ENCODE measurements at places on chromosomes 11 and 22.

GRCh38 chr22:27680636-27681035, 120.9 kb downstream of the MN1 start:
- DNase-seq: no peak

GRCh38 chr11:92682136-92682535, 287.3 kb upstream of the MTNR1B start:
- DNase-seq: no peak

DNA sequence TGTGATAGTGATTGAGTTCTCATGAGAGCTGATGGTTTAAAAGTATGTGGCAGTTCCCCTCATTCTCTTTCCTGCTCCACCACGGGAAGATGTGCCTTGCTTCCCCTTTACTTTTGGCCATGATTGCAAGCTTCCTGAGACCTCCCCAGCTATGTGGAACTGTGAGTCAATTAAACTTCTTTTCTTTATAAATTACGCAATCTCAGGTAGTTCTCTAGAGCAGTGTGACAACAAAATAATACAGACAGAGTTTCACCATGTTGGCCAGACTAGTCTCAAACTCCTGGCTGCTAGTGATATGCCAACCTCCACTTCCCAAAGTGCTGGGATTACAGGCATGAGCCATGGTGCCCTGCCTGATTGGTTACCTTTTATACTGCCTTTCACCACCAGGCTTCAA, 755.2 kb downstream of the METTL15 start:
- DNase-seq: no peak

DNA sequence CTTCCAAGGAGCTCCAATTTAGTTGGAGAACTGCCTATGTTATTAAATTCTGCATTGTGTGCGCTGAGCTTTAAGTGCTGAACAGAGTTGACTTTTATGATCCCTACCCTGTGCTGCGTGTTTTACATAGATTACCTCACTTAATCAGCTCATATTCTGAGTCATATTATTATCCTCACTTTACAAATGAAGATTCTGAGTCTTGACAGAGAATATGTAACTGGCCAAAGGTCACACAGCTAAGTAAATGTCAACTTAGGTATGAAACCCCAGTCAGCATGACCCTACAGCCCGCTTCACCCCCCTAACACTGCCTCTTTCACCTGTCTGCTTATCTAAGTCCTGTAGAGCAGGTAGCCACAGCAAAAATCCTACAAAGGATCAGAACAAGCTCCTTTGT, 19.8 kb upstream of the TMPRSS5 start:
- no peak for DNase-seq

DNA sequence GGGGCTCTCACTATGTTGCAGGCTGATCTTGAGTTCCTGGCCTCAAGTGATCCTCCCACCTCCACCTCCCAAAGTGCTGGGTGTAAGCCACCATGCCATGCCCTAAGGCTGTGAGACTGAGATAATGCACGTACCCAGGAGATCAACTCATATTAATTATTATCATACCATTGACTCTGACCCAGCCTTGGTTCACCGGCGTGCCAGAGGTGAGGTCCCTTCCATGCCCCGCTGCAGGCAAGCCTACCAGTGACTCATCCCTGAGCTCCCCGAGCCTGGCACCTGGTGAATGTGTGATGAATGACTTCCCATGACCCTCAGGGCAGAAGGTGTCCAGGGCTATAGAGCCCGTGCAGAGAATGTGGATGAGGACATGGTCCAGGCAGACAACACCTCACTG, 12.1 kb downstream of the GAL3ST1 start:
- DNase-seq: no peak

GRCh38 chr11:23991165-23991539, 505.7 kb upstream of the LUZP2 start:
- DNase-seq: no peak

DNA sequence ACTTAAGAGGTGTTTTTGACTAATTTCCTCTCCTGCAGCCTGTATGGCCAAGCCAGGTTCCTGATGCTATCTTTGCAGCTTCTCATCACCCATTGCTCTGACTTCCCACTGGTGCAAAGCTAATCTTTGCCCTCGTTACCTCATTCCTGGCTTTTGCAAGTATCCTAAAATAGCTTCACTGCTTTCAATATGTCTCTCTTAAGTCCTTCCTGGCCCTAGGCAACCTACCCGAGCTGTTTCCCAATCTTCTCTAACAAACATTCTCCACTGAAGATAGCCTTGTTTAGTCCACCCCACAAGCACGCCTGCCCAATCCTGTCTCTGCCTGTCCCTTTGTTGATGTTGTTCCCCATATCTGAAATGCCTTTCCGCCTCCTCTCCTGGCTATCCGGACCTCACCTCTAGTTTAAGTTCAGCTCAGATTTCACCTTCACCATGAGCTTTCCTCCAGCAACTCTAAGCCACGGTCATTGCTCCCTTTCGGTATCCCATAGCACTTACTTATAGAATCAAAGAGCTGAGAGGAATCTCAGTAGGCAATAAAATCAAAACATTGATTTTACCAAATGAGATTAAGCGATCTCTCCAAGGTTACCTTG, 30.1 kb upstream of the CECR2 start:
- no peak for DNase-seq

Data from BE2C (cell line).